ENCODE measurements at places on chromosomes 5 and 9. TPM values are rescaled to one million over a fixed set of nuclear protein-coding genes. Genes with fewer than 3 reads are reported as not detected.

Gene RAD23B
- total RNA-seq = 76.8 TPM

Gene CAMLG
- total RNA-seq = 19.7 TPM

Gene TOR4A
- 210 TPM for total RNA-seq

Gene MUSK
- total RNA-seq = not detected

Gene ANKRD18A
- total RNA-seq = 1.9 TPM

Gene SV2C
- total RNA-seq = 0.05 TPM

Gene PCDHGA10
- 4.3 TPM for total RNA-seq

Gene CER1
- total RNA-seq = not detected

Gene PDE8B
- total RNA-seq = not detected

Gene PAEP
- not detected for total RNA-seq

Gene KCNMB1
- total RNA-seq = not detected

All from HT-29 (cell line).